ENCODE measurements at places on chromosomes 5 and 9.

DNA sequence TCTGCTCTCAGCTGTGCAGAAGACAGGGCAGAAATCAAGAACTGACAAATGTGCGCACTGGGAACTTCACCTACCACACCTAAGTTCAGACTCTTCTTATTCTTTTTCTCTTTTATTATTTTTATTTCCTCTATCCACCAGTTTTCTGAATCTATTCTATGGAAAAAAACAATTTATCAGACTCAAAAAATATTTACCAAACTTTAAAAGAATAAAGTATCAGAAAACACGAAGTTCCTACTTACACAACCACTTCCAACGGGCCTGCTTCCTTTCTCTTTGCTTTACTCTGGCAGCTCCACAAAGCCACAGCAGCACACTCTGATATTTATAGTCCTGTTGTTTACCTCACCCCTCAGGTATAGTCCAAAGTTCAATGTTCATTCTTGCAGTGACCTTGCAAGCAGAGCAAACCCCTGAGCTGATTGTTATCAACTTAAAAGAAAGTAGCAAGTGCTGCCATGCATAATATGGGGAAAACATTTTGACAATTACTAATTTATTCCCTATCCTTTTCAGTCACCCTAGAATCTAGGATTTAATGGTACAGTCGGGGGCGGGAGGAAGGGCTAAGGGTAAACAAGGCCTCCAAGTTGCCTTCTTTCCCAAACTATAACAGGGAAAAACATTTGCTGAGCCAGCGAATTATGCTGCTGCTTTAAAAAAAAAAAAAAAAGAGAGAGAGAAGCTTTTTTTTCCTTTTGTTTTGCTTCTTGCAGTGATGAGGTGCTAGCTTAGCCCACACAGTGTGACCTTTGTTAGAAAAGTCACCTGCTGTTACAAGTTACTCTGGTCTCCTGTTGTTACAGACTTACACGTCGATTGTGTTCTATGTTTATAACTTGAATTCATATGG lies at the start of gene SELENOP:
Gene SELENOP, minus strand, starts transcription at position 302 of the 856 bp plus-strand sequence. CDS start 3,539 bp downstream, outside the sequence.
- H3K4me3 ChIP-seq, result no peak within 1 kb of the TSS
- peak within 1 kb of the TSS; percentile 67 for H3K27ac ChIP-seq
- H3K36me3 ChIP-seq, result no peaks in the 10 kb centered on the region
- H3K27me3 ChIP-seq, result no peaks in the 10 kb centered on the region

- DNase-seq, result no peak
- no peaks in the 10 kb centered on the region for H3K27me3 ChIP-seq
- H3K4me1 ChIP-seq, result peaks cover 4% of the 10 kb centered on the region
- H3K4me3 ChIP-seq, result no peak overlapping the region
- no peak overlapping the region for H3K27ac ChIP-seq
Observed at GRCh38 chr9:112586599-112587155, 100.0 kb downstream of the KIAA1958 start.

DNA sequence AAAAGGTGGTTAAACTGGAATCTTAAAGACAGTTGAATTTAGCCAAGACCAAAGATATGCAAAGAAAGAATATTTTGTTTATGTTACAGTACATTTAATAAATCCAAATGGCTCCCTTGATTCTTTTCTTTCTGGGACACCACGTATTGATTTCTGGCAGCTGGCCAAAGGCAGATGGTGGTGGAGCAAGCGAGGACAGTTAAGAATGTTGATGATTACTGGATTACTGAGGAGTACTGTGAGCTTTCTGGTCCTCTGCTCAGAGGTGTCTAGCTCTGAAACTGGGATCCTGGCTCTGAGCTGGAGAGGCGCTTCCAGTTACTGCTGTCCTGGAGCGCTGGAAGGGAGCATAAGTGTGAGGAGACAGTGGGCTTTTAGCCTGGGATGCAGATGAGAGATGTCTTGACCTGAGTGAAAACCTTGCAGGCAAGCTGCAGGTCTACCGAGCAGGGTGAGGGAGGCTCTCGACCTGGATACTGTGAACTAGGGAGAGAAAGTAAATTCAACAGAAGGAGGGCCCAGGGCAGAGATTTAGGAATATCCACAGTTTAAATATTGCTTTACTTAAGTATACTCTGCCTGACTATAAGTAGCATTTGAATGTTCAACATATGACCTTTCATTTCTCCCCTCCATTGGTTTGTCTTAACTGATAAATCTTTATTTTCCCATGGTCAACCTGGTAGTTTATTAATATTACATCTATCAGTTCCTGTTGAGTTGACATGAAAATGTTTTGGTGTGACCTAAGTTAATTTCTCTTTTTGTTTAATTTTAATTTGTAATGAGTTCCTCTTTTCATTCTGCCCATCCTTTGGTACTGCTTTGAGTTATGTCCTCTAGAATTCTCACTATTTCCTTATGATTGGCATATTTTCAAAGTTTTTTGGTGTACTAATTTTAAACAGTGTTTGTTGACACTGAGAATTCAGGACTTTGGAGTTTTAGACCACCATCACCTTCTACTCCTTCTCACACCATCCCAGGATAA lies 3.7 kb downstream of the SYK start:
- H3K36me3 ChIP-seq, result no peaks in the 10 kb centered on the region
- no peaks in the 10 kb centered on the region for H3K4me1 ChIP-seq
- peaks cover 3% of the 10 kb centered on the region for H3K27me3 ChIP-seq
- DNase-seq, result no peak

DNA sequence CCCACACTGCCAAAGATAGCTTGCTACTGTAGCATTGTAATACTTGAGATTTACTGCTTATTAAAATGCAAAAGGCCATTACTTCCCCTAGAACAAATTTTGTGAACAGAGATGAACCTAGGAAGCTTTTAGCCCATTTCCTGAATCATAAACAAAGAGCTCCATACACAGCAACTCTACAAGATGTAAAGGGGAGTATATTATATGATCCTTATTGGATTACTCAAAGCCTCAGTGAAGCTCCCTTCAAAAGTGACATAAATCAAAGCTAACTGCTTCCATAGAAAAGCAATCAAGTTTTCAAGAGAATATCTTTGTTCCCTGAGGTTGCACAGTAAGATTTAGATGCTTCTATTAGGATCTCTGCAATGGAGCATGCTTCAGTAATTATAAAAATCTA lies 629.8 kb downstream of the EFNA5 start:
- no peaks in the 10 kb centered on the region for H3K36me3 ChIP-seq
- DNase-seq, result no peak
- no peak overlapping the region for H3K27ac ChIP-seq
- no peaks in the 10 kb centered on the region for H3K27me3 ChIP-seq
- H3K4me1 ChIP-seq, result no peaks in the 10 kb centered on the region

GRCh38 chr5:52139888-52140615 lies 647.7 kb upstream of the ITGA1 start:
- no peaks in the 10 kb centered on the region for H3K36me3 ChIP-seq
- peak; percentile 2 for DNase-seq
- no peaks in the 10 kb centered on the region for H3K4me1 ChIP-seq
- H3K4me3 ChIP-seq, result no peak overlapping the region

GRCh38 chr9:116795821-116796220 lies 108.7 kb downstream of the TRIM32 start:
- no peaks in the 10 kb centered on the region for H3K27me3 ChIP-seq
- H3K4me3 ChIP-seq, result no peak overlapping the region
- no peaks in the 10 kb centered on the region for H3K36me3 ChIP-seq
- peaks cover 8% of the 10 kb centered on the region for H3K4me1 ChIP-seq
- DNase-seq, result no peak

- H3K36me3 ChIP-seq, result no peaks in the 10 kb centered on the region
- H3K4me1 ChIP-seq, result no peaks in the 10 kb centered on the region
- H3K4me3 ChIP-seq, result no peak overlapping the region
Observed at GRCh38 chr5:113632996-113633395, 119.5 kb downstream of the YTHDC2 start.

GRCh38 chr5:34522599-34523386 lies 133.3 kb upstream of the RAI14 start:
- H3K27me3 ChIP-seq, result no peaks in the 10 kb centered on the region
- H3K27ac ChIP-seq, result peak overlapping the region; percentile 7
- no peak overlapping the region for H3K4me3 ChIP-seq

GRCh38 chr9:113894166-113894565 lies 18.1 kb downstream of the ZNF618 start:
- H3K4me1 ChIP-seq, result no peaks in the 10 kb centered on the region
- H3K36me3 ChIP-seq, result no peaks in the 10 kb centered on the region
- DNase-seq, result no peak
- H3K27ac ChIP-seq, result no peak overlapping the region

Measured in mesendoderm (in vitro differentiated cells).